Aorta (tissue), 5 donors: ENCODE measurements at places on chromosomes 12 and 14.
A peak's percentile ranks its signal among the peaks of the same experiment; 100 is the strongest.

- DNase-seq, result no peak
These were observed 12.6 kb upstream of the CD69 start for GRCh38 chr12:9773216-9773877.

GRCh38 chr12:132477703-132478432 lies 12.1 kb upstream of the FBRSL1 start:
- no peak for DNase-seq

DNA sequence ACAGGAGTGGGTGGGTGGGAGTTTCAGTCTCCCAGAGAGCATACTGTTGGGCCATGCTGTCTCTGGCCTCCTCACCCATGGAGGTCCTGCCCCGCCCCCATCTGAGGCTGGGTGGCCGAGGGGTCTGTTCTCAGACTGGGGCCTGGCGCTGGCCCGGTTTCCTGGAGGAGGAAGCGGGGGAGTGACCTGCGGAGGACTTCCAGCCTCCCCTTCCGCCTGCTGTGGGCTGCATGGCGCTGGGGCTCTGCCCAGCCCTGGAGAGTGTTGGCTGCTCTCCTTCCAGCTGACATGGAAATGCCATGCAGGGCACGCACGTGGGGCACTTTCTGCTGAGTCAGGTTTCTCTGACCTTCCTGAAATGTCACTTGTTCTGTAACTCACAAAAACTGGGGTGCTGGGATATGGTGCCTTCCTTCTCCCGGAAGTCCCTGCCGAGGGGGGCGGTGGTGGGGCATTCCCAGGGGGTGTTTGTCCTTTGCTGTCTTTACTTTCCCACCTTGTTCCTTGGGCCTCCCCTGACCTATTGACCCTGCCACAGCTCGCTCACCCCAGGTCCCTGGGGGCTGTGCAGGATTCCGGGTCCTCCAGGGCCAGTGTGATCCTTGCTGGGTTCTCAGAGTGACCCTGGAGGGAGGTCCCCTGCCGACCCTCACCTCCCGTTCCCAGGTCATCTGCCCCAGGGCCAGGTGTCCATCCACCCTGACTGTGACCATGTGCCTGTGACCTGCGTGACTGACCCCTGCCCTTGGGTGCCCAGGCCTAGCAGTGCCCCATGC lies 23.6 kb downstream of the PACS2 start:
- DNase-seq, result peak; percentile 59

- DNase-seq, result no peak
These were observed at the start of gene MYBPC1 for GRCh38 chr12:101594700-101595099. TSS of gene MYBPC1 (plus strand) at chr12:101594971. CDS start at chr12:101595071, 100 bp downstream.

GRCh38 chr12:124233846-124234640 lies 60.9 kb upstream of the RFLNA start:
- DNase-seq, result no peak

DNA sequence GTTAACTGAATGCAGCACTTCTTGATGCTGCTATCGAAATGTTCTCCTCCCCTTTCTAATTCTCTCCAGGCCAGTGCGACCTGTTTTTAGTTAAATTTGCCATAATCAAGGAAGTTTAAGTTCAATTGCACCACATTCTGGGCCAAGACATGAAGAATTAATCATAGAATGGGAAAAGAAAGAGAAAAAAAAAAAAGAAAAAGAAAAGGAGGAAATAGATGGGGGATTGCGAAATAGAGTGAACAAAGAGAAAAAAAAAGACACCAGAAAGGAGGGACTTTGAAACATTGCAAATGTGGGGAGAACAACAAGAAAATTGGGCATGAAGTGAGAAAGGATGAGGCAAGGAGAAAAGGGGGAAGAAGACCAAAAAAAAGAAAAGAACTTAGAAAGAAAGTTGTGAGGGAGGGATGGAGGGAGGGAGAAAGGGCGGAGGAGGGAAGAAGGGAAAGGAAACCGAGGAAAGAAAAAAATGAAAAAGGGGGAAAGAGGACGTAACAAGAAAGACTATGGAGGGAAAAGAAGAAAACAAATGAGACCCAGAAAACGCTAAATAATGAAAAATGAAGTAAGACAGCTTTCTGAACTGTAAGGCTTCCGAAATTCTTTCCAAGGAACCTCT lies 32.8 kb upstream of the TBX5 start:
- DNase-seq, result no peak

- DNase-seq, result no peak
These were observed 153.7 kb upstream of the SRRM4 start for GRCh38 chr12:118827606-118828005.

- DNase-seq, result peak; percentile 75
These were observed 15.7 kb downstream of the TBX3 start for GRCh38 chr12:114668151-114668885.

DNA sequence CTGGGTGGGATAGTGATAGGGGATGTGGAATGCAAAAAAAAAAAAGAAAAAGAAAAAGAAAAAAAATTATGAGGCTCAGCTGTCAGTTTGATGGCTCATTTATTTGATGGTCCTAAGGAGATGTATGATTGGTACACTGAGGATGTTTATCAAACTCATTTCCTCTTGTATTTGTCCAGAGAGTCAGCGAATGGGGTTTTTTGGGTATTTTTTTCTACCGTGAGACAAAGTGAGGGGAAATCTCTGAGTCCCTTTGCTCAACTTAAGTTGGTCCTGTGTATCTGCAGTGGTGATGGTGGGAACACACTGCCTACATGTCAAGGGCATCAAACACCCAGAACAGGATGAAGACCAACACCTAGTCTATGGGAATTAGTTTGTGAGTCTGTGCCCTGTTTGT lies 176.9 kb upstream of the HIF1A start:
- DNase-seq, result no peak

DNA sequence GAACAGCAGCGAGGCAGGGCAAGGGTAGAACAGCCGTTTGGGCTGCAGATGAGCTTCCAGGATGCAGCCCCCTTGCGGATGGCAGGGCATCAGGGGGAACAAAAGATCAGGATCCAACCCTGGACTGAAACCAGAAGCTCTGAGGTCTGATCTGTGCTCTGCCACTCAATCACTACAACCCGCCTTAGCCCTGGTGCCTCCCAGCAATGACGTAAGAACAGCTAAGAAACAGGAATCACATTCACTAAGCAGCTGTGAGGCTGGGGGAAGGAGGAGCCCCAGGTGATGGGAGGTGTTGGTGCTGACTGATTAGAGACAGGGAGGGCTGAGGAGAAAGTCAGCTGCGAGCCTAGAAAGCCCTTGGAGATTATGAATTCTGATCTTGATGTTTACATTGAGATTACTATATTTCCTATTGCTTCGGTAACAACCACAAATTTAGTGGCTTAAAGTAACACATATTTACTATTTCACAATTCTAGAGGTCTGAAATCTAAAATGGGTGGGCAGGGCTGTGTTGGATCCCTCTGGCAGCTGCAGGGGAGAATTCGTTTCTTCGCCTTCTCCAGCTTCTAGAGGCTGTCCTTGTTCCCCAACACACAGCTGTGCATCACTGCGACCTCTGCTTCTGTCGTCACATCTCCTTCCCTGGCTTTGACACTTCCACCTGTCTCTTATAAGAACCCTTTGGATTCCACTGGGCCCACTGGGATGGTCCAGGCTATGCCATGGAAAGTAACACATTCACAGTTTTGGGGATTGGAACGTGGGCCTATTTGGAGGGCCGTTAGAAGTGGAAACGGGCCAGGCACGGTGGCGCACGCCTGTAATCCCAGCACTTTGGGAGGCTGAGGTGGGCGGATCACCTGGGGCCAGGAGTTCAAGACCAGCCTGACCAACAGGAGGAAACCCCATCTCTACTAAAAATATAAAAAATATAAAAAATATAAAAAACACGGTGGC lies 6.1 kb upstream of the CD9 start:
- DNase-seq, result peak; percentile 49

- DNase-seq, result no peak
These were observed 673.0 kb upstream of the LMO3 start for GRCh38 chr12:17278946-17279345.

DNA sequence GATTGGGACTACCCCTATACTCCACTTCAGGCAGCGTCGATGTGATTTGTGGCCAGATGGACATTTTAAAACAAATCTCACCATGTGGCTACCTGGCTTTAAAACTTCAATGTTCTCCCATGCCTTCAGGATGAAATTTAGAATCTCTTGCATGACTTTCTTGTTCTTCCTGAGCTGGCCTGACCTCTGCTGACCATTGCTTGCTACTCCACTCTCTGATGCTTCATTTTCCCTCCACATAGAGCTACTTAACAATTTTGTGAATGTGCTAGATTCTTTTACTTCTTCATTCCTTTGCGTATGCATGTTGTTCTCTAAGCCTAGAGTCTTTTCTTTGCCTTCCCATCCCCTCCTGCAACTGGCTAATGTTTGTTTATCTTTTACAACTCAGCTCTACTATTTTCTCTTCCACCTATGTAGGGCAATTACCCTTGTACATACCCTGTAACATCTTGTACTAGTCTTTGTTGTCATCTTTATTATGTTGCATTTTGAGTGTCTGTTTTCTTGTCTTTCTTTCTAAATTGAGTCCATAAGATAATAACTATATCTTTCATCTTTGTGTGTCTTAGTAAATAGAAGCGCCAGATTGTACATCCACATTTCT lies 41.2 kb downstream of the YLPM1 start:
- DNase-seq, result no peak

DNA sequence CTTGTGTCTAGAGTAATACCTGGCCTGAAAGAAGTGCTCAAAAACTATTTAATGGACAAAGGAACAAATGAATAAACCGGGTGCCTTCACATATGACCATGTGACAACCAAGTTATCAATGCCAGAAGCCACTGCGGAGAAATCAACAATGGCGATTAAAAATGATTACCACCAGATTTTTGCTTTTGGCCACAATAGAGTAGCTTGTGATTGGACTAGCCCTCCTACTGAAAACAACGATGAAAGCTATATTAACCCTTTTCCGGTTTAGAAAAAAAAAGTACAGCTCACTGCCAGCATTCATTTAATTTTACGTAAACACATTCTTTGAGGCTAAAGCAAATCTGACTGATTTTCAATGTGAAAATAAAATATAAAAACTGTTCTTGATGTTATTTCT lies 41.6 kb upstream of the TTC7B start:
- no peak for DNase-seq

GRCh38 chr12:124512667-124513296 lies 54.6 kb downstream of the NCOR2 start:
- DNase-seq, result peak; percentile 97

GRCh38 chr14:42792166-42792565 lies 1185.5 kb downstream of the LRFN5 start:
- no peak for DNase-seq

DNA sequence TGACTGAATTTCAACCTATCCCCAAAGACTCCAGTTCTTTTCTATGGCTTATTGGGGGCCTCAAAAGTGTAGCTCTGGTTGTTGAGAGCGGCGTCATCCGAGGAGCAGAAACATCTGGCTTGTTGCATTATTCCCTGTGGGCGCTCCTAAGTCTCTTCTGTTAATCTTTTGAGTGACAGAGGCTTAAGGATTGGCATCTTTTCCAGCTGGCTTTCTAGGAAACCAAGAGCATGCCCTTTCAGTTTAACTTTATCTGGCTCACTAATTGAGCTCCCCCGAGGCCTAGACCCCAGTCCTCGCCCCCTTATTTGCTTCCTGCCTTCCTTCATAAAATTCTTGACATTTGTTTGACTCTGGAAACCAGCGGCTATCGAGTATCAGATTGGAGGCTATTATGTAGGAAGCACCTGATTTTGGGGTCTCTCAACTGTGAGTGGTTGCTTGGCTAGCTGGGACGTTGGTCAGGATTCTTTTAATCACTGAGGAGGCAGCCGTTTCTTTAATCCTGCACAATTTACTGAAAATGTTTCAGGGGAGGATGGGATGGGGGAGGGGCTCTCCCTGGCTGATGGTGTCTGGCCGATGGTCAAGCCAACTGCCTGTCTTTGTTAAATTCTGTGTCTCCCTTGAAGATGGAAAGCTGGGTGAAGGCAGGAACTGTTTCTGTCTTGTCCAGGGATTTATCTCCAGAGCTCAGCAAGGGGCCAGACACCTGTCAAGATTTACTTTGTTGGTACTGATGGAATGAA lies 3.1 kb downstream of the SMOC1 start:
- no peak for DNase-seq

DNA sequence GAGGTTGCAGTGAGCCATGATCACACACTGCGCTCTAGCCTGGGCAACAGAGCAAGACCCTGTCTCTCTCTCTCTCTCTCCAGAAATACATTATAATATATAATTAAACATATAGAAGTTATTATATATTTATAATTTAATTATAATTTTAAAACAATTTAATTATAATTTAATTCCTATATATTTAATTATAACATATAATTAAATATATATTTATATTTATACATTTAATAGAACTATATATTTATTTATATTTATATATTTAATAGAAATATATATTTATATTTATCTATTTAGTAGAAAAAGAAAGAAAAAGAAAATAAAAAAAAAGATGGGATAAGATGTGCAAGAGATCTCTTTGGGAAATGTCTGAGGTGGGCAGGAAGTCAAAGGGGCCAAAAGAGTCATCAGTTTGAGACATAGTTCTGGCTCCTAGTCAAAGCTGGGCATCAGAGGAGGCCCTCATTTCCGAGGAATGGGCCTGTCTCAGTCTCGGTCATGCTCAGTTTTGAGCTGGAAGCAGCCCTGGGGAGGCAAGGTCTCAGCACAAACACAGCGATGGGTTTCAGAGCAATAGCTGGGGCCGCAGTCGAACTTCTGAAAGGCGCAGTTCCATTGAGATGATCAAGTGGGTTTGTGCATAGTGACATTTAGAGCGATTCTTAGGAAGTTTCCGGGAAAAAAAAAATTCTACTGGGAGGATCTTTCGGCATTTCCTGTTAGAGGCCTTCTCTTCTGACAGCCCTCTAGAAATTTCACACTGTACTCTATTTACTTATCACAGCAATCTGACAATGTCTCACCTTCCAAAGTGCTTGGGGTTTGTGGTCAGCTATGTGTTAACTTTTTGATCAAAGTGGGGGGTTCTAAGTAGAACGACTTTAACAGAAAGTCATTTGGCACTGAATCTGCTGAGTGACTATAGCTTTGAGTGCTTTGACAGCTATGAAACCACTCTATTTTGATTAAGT lies 58.7 kb upstream of the GZMB start:
- no peak for DNase-seq

GRCh38 chr12:114974826-114975639 lies 291.1 kb upstream of the TBX3 start:
- DNase-seq, result no peak

DNA sequence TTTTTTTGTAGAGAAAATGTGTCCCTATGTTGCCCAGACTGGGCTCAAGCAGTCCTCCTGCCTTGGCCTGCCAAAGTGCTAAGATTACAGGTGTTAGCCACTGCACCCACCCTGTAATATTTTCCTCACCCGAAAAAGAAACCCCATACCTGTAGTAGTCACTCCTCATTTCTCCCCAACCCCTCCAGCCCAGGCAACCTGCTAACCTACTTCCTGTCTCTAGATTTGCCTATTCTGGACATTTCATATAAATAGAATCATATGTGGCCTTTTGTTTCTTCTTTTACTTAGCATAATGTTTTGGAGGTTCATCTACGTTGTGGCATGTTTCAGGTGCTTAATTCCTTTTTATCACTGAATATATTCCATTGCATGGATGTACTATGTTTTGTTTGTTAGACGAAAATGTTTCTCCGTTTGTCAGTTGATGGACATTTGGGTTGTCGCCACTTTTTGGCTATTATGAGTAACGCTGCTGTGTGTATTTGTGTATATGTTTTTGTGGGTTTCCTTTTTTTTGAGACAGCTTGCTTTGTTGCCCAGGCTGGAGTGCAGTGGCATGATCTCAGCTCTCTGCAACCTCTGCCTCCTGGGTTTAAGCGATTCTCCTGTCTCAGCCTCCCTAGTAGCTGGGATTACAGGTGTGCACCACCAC lies 6.2 kb downstream of the ANKRD13A start:
- no peak for DNase-seq
